Stimulated activated CD4-positive, alpha-beta T cell treated with anti-CD3 and anti-CD28 coated beads, Interleukin-12 subunit alpha, Interleukin-12 subunit beta, amount 100 ng/mL, for 24 hours (primary cell): ENCODE measurements at places on chromosomes 2 and 18.

- DNase-seq = no peak
Measured at GRCh38 chr2:161041356-161041755, 118.9 kb upstream of the TANK start.

DNA sequence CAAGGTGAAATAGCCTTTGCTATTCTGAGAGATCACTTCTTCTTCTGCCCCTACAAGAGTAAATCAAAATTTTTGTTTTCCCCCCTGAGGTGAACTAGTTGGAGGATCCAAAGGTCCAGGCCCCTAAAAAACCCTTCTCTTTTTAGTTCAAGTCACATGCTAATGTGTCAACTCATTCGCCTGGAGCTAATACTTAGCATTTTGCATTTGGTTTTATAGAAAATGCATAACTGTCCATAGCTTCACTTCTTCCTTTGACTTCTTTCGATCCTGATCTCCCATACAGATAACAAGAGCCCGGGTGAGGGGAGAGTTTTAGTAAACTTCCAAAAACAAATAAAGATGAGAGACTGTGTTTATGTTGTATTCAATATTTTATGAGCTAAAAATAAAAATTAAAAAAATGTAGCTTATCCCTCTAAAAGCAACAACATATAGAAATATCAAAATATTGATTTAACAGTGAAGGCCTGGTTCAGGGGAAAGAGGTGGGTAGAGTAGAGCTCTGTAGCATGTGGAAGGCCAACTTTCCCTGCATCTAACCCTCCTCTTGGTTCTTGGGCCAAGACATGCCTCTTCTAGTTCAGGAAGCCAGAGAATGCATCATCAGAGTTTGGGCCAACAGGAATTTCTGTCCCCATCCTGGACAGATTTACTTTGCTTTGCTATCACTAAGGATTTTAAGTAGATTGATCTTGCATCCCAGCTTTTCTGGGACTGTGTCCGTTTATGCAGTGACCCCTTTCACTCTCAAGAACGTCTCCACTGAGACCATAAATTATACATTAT is 333.8 kb downstream of the ALK start:
- no peak for DNase-seq

GRCh38 chr2:144067506-144067905 is 452.4 kb downstream of the ZEB2 start:
- no peak for DNase-seq

- no peak for DNase-seq
Measured at GRCh38 chr18:48837676-48838075, 113.1 kb downstream of the SMAD7 start.

DNA sequence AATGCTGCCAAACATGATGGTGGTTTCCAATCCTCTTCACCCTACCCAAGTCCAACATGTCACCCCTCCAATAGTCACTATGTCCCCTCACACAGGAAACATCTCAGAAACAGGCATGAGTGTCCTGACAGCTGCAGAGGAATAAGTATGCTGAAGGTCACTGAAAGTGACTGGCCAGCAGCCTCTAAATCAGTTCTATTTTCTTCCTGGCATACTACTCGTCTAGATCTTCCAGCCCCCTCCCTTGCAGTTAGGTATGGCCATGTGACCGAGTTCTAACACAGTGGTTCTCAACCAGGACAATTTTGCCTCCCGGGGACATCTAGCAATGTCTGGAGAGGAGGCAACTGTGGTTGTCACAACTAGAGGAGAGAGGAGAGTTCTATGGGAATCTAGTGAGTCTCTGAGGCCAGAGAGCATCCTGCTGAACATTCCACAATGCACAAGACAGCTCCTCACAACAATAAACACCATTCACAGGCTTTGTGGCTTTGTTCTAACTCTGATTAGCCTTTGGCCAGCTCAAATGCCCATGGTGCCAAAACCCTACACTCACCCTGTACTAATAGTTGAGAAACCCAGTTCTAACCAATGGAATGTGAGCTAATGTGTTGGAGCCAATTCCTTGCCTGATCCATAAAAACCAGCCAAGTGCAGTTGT is 12.6 kb upstream of the ID2 start:
- DNase-seq = no peak

DNA sequence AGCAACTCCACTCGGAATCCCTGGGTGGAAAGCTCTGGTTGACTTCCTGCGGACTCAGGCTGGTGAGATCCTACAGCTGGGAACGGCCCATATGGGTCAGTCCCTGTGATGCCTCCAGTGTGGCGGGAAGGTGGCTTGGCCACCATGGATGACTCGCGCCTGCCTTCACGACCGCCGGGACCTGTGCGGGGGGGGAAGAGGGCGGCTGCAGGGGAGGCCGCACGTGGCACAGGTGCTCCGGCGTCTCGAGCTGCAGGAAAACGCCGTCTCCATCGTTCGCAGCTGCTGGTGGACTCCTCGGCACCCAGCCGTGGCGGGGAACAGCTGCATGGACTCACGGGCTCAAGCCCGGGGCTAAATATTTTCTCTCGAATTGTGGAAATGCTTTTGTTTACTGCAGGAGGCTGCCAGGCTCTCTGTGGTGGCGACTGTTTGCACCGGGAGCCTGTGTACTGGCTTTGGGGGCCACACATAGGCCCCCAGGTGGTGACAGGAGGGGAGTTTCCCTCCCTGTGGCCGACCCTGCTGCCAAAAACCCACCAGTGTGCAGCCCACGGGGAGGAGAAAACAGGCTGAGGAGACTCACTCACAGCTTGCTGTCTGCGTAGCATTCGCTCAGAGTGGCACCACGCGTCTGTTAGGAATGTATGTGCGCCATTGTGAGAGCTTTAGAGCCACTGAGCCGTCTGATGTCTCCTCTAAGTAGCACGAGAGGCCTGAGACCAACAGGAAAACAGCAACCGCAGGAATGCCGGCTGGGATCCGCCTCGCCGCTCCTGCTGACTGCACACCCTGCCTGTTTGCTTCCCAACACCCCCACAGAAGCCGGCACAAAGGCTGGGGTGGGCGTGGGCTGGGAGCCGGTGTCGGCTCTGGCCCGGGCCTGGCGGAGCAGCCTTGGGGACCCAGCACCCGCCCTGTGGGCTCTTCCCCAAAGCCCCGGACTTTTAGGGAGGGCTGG is 89.2 kb downstream of the NFATC1 start:
- DNase-seq = no peak

- no peak for DNase-seq
Measured at GRCh38 chr2:191265311-191266170, 20.3 kb downstream of the MYO1B start.

DNA sequence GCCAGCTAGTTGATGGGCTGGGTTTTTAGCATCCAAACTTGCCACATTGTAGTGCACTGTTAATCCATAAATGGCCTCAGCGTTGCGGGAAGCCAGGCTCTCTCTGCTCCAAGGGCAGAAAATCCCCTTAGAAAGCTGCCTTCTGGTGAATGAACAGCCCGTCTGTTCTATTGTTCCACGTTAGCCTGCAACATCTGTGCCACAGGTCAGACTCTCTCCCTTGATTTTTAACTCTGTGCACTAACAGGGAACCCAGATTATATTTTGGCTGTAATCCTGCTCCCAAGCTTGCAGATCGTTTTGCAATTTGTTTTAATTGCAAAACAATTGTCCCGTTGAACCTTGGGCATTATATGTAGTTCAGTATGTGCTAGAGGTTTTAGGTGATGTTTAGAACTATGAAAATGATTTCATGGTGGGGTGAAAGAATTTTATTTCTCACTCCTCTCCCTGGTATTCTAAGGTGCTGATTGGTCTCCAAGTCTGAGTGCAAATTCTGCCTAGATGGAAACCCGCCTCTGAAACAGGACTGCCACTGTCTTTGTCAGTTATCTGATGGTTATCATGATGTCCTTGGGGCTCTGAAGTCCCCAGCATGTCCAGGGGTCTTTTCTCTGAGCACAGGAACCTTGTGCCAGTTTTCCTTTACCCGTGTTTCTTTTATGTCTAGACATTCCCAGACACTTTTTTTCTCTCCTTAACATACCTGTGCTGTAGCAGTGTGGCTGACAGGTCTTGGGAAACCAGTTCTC is 106.6 kb downstream of the MAP4K4 start:
- DNase-seq = no peak

GRCh38 chr2:21404137-21404536 is 280.4 kb downstream of the TDRD15 start:
- DNase-seq = no peak

- DNase-seq = no peak
Measured at GRCh38 chr2:107569496-107569895, 257.2 kb upstream of the RGPD4 start.

DNA sequence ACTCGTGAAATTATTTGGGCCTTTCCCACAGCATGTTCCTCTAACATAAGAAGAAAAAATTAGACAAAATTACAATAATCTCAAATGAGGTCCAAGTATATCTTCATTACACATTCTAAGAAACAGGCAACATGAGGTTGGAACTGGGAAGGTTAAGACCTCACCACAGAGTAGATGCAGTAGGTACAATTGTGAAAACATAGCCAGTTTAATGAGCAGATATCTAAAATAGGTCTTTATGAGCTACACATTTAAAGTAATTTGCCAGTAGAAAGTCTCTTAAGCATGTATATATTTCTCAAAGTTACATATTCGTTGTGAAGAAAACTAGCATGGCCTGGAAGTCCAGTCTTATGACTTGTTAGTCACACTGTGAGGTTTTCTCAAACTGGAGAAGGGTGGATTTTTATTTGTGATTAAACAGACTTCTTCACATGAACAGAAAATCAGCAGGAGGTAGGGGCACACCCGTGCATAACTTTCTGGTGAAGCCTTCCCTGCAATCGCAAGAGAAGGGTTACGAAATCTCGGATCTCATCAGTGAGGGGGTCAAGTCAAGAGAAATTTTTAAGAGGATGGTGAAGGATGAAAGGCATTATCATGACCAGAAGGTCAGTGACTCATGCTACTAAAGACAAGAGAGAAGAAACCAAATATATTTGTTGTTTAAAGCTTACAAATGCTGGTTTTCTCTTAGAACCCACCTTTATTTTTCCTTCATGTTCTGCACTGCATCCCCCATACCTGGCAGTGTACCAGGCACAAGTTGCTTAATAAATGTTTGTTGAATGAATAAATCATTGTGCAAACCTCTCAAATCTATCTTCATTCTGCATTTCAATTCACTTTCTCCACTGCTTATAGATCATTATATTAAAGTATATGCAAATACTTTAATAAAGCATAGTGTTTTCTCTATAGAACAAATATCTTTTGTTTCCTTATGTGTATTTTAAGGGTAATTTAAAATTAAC is 5.1 kb upstream of the RAB27B start:
- no peak for DNase-seq

DNA sequence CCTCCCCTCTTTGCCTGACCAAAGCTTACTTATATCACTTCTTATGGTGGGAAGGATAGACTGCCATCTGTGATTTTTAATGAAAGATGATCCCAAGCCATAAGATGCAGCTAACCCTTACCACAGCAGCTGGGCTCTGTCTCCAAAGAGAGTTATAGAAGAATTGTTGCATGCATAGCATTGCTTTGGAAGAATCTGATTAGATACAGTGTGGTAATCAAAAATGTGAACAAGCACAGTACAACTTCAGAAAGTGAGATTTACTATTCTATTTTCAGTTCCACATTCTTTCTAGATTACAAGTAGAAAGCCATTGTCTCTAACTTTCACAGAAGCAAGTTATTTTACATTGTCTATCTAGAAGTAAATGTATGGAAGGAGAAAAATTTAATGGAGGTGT is 129.0 kb upstream of the ACVR2A start:
- no peak for DNase-seq

- no peak for DNase-seq
Measured at GRCh38 chr2:231347081-231347480, 48.4 kb upstream of the B3GNT7 start.

- DNase-seq = no peak
Measured at GRCh38 chr2:221671515-221671914, 99.4 kb upstream of the EPHA4 start.
